Activated CD8-positive, alpha-beta memory T cell treated with anti-CD3 and anti-CD28 coated beads for 48 hours (primary cell): ENCODE measurements at places on chromosomes 5 and 9.

DNA sequence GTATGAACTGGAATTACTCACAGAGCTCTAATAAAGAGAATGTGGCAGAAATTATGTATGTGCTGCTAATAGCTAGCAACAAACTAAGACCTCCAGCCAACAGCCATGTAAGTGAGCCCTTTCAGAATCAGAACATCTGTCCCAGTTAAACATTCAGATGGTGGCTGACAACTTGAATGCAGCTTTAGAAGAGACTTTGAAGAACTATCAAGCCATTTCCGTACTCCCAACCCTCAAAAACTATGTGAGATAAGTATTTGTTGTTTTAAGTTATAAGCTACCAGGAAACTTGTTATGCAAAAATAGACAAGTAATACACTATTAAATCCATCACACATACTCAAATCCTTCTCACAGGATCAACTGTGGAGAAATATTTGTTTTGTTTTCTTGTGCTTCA is 205.2 kb upstream of the EDIL3 start:
- no peak for DNase-seq

DNA sequence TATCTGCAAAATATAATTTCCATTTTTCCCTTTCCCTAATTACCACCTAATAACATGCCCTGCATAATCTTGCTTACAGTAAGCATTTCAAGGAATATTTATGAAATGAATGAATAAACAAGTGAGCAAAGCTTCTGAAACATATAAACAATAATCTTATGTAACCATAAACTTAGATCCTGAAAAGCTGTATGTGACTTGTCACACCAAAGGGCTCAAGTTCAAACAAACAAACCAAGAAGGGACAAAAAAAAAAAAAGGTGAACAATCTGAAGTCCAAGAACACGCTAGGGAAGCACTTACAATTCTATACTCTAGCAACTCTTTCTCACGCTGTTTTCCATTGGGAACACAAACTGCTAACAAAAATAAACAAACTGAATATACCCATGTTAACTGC is 36.3 kb downstream of the PLPP1 start:
- DNase-seq: no peak

DNA sequence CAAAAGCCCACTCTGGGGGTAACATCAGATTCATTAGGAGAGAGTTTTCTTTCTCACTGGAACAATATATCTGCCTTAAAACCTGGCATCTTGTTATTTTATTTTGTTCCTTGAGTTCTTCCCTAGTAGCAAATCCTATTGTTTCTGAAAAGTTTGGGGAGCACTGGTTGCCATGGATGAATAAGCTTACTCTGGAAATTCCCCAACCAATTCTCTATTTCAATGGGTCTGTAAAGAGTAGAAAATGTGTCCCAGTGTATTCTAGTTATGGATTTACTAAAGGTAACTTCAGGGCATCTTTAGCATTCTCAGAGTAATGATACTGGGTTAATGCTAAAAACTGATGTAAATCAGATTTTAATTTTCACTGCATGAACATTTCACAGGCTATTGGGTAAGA is 94.2 kb upstream of the S1PR3 start:
- no peak for DNase-seq

- DNase-seq: no peak
These were observed 141.3 kb upstream of the ZNF618 start for GRCh38 chr9:113734826-113735225.

GRCh38 chr5:10463566-10463965 is 21.9 kb downstream of the ROPN1L start:
- DNase-seq: no peak

GRCh38 chr9:80285326-80285725 is 713.6 kb downstream of the TLE4 start:
- no peak for DNase-seq

- no peak for DNase-seq
These were observed 40.2 kb downstream of the SUB1 start for GRCh38 chr5:32625547-32625946.

GRCh38 chr5:80757290-80757689 is 102.5 kb upstream of the DHFR start:
- DNase-seq: no peak
